Upper lobe of left lung (tissue), 6 donors: ENCODE measurements at places on chromosomes 5 and 9.

- DNase-seq, result peak; percentile 82
These were observed 17.1 kb upstream of the NOTCH1 start for GRCh38 chr9:136562746-136563495.

GRCh38 chr9:106615118-106615889 lies 247.7 kb upstream of the ZNF462 start:
- DNase-seq, result no peak

DNA sequence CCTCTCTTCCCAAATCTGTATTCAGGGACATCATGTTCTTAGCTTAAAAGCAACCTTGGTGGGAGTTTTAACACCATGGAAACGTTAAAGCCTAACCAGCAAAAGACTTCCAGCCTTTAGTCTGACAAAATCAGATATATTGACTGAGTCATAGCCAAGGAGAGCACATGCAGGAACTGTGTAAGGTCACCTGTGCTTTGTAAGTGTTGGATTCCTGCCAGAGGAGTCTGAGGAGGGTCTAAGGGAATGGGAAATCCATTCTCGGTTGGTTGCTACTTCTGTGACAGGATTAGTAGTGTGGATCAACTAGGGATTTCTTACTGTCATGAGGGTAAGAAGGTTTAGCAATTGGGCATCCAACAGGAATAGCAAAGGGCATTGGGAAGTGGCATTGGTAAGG lies 142.0 kb upstream of the CHD1 start:
- no peak for DNase-seq

DNA sequence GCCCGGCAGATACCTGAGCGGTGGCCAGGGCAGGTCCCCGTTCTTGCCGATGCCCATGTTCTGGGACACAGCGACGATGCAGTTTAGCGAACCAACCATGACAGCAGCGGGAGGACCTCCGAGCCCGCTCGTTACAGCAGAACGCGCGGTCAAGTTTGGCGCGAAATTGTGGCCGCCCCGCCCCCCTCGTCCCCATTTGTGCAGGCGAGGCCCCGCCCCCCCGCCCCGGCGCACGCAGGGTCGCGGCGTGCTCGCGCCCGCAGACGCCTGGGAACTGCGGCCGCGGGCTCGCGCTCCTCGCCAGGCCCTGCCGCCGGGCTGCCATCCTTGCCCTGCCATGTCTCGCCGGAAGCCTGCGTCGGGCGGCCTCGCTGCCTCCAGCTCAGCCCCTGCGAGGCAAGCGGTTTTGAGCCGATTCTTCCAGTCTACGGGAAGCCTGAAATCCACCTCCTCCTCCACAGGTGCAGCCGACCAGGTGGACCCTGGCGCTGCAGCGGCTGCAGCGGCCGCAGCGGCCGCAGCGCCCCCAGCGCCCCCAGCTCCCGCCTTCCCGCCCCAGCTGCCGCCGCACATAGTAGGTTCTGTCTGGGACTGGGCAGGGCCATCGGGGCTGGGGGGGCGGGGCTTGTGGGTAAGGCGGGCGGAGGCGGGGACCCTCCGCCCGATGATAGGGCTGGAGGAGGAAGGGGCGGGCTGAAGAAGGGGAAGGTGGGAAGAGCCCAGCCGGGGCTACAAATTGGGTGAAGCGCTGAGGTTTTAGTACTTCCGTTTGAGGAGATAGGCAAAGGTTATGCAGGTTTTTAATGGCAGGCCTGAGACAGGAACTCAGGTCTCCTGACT lies at the start of the genes DHFR and MSH3:
DHFR (minus strand) TSS at position 593 of the 840 bp plus-strand sequence; CDS start at position 99, 494 bp downstream.
MSH3 (plus strand) TSS at position 262 of the 840 bp plus-strand sequence; CDS start at position 338, 76 bp downstream.
- peak; percentile 98 for DNase-seq

DNA sequence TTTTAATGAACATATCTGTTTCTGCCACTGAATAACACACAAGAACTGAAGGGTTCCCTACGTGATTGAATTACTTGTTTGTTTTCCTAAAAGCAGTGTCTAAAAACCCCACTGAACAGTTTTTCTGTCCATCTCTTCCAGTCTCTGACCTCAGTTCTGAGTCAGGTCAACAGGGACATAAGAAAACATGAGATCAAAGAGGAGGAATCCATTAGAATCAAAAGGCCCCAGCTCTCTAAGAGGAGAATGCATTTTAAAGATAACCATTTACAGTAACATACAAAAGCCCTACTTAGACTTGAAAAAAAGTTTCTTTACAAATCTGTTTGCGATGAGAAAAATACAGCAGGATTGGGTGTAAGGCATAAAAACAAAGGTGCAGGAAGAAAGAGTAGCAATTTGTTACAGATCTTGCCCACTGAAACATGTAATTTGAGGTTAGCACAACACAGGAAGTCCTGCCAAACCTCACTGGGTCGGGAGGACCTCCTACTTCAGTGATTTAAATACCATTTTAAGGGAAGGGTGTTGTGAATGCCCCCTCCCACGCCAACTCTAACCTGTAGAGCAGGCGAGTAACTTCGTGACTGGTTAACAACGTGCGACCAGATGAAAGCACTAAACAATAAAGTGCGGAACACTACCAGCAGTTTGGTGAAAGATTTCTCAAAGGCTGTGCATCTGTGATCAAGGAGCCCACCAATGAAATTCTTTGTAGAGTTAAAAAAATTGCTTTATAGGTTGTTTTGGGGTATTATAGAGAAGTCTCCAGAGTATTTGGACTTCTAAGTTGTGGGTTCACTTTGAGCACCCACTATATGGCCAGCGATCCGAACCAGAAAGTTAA lies 1.3 kb downstream of the QSOX2 start:
- DNase-seq, result no peak

- peak; percentile 43 for DNase-seq
These were observed 1.2 kb upstream of the PHF2 start for GRCh38 chr9:93574900-93575795.

- DNase-seq, result no peak
These were observed 344.0 kb downstream of the PRR16 start for GRCh38 chr5:120808135-120808534.

DNA sequence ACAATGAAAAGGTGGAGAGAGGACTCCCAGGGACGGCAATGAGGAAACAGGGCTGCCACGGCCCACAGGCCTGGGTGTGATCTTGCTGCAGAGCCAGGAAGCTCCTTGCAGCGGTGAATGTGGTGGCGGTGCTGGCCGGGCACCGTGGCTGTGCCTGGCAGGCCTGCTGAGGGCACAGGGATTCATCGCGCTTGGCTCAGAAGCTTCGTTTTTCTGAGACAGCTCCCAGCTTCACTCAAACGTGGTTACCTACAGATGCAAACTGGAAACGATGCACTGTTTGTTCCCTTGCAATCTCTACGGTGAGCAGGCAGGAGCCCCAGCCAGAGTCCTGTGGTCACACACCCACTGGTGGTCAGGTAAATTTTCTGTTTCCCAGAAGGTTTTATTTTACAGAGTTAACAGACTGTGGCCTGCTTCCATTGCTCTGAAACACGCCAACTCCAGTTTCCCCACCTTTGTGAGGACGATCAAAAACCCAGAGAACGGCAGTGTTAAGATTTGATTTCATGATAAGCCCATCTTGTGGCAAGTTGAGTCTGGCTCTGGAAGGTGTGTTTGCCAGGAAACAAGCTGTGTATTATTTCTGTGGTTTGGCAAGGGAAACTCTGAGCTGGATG lies 183.9 kb downstream of the AUH start:
- DNase-seq, result peak; percentile 75

- DNase-seq, result no peak
These were observed 125.2 kb upstream of the KLF4 start for GRCh38 chr9:107614765-107615164.

DNA sequence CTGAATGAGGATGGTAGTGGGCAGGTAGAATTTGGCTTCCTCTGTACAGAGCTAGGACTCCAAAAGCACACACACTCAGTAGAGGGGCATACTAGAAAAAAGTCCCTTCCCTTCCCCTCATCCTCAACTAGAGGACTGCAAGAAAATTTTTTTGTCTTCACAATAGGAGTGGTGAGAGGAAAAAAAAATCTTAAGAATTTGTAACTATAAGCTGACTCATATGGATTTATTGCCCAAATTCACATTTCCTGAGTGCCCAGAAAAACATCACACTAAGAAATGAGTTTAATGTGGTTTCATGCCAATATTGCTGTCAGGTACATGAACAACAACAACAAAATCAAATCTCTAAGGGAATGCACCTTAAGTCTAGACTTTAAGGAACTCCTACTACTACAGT lies 43.7 kb downstream of the RANBP6 start:
- DNase-seq, result no peak

DNA sequence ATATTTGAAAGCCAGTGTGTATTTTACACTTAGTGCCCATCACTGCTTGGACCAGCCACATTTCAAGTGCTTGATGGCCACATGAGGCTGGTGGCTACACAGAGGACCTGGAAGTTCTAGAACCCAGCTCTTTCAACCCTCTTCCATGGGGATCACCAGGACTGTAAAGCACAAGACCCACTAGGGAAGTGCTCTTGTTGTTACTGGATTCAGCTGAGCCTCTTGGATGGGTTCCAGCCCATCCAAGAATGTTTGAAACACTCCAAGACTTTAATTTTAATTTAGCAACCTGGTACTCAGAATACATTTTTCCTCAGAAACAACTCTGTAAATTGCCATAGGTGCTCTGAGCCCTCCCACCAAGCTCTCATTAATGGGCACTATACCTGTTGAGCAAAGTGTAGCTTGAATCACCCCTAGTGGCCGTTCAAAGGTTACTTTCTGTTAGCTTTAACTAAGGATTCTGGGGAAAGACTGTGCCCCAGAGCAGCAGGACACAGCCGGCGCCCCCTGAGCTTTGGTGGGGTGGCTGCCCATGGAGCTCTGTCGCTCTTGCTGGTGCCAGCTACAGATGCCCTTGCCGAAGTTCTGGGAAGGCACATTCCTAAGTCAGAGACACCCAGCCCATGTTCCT lies 212.4 kb downstream of the HSD17B3 start:
- DNase-seq, result no peak

DNA sequence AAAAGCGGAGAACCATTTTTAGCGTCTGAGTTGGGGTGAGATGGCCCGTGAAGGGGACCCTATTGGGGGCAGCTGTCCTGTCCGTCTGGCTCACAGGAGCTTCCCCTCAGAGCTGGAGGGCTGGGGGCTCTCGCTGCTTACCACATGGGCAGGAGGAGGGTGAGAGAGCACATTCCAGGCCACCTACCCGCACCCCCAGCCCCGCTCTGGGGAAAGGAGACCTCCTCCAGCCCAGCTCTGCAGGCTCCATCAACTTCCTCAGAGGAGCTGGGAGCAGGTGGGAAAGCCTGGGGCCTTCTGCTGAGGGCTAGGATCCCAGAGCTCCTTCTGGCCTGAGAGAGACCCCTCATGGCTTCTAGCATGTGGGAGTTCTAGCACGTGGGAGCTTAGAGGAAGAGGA lies 27.1 kb upstream of the SPTLC1 start:
- DNase-seq, result peak; percentile 30

DNA sequence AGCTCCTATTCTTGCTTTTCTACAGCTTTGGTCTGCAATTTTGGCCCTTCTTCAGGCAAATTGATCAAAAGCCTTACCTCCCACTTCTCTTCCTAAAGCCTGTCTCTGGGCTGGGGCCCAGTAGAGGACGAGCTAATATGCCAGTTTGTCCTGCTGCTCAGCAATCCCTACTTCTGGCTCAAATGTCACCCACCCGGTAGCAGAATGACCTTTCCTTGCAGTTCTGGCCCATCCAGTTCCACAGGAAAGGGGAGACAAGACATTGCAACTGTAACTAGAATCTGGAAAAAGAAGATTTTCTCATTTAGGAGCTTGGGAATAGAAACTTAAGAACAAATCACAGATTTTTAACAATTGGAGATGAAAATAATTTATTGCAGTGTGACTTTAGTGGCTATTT lies 261.5 kb downstream of the RAB3C start:
- DNase-seq, result no peak

DNA sequence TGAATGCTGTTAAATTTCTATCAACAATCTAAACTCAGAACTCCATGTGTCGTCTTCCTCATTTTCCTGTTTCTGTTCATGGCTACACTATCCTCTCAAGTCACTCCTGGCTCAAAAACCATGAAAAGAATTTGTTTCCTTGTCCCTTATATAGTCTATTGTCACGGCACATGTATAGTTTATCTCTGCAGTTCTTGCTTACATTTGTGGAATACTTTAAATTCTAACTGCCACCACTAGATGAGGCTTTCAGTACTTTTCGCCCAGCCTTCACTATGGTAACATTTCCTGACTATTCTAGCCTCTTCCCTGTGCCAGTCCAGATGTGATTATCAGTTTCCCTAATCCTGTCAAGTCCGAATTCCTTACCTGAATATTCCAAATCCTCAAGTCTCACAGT lies 34.6 kb downstream of the PKD2L2 start:
- no peak for DNase-seq

GRCh38 chr9:94990897-94991561 lies 264.5 kb downstream of the AOPEP start:
- no peak for DNase-seq

DNA sequence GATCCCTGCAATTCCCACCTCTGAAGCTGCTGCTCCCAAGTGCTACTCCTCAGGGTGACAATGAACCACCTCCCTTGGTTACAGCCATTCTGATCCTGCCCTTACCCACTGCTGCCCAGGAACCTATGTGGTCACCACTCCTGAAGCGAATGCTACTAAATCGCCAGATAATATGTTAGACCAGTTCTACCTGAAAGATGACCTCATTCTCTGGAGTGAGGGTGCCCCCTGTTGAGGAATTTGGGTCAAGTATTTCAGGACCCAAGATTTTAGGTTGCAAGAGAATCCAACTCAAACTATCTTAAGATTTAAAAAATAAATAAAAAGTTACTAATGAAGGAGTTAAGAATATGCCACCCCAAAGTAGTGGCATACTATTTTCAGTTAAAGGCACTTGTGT lies 5.8 kb upstream of the SNAPC3 start:
- DNase-seq, result peak; percentile 53

- no peak for DNase-seq
These were observed 17.9 kb downstream of the CMYA5 start for GRCh38 chr5:79707535-79707934.

- DNase-seq, result no peak
These were observed 41.8 kb upstream of the DPYSL3 start for GRCh38 chr5:147551677-147552076.

DNA sequence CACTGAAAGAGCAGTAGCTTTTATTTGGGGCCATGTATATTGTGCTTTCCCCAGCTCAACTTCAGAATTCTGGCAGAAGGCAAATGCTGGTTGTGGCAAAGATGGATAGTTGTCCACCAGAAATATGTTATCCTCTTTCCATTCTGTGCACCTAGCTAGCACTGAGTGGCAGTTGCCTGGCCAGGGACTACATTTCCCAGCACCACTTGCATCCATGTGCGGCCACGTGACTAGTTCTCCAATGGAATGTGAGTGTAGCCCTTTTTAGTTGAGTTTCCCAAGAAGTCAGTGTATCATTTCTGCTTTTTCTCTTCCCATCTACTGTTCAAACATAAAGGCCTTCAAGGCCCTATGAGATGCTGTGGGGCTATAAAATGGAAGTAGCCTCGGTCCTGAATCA lies 354.0 kb upstream of the CLINT1 start:
- DNase-seq, result no peak

DNA sequence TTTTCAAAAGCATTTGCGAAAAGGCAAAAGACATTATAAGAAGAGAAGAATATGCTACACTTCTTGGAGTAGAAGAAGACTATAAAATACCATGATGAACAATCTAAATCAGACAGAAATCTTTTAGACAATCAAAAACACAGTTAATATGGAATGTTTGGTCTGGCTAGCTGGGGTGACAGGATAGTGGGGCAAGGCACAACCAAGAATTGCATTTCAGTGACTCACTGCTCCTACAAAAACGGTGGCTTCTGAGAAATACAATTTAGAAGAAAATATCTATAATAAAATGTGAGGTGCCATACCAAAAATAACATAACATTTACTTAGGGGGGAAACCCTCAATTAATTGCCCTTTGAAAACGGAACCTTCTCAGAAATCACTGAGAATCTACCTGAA lies 363.4 kb downstream of the NPR3 start:
- DNase-seq, result no peak

- DNase-seq, result no peak
These were observed 128.1 kb upstream of the BOD1 start for GRCh38 chr5:173744551-173744950.
